ENCODE measurements at places on chromosomes 2 and 18.

DNA sequence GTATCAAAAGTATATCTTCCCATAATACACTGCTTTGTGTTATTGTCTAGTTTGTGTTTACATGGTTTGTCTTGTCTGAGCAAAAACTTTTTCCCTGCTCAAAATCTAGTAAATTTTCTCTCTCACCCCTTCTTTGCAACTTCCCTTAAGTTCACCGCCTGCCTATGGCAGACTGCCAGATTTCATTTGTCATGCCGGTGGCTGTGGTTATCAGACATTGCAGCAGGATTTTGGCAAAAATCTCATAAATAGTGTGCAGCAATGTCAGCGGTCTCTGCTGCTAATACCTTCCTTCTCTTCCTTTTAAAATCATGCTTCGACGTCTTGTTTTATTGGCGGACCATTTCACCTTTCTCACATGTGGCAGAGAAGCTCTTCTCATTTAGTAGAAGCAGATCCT lies 45.6 kb upstream of the TMEM178A start:
- DNase-seq, result no peak

GRCh38 chr2:98301469-98301868 lies 44.8 kb upstream of the CNGA3 start:
- no peak for DNase-seq

DNA sequence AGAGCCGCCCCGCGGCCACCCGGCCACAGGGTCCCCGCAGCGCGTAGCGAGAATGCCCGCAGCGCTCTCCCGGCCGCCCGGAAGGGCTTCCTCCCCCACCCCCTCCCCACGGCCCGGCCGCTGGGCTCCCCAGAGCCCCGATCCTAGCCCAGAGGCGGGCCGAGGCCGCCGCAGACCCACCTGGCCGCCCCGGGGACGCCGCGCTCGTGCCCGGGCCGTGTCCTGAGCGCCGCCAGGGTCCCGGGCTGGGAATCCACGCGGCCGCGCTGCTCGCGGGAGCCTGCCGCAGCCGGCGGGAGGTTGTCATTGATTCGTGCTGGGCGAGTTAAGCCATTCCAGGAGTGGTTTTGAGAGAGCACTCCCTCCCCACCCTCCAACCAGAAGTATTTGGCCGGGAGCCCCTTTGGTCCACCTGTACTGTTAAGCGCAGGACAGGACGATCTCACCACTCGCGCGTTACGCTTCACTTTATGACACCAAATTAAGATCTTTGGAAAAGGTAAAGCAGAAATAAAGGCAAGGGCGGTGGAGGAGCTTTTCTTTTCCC lies 206.4 kb upstream of the SMAD2 start:
- DNase-seq, result no peak

DNA sequence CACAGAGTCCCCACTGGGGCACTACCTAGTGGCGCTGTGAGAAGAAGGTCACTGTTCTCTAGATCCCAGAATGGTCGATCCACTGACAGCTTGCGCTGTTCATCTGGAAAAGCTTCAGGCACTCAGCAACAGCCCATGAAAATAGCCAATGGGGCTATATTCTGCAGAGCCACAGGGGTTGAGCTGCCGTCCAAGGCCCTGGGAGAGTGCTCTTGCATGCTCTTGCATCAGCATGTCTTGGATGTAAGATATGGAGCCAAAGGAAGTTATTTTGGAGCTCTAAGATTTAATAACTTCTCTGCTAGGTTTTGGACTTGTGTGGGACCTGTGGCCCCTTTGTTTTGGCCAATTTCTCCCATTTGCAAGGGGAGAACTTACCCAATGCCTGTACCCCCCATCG lies 164.7 kb upstream of the HNMT start:
- DNase-seq, result no peak

- no peak for DNase-seq
Observed at GRCh38 chr18:10226971-10227370, 227.5 kb upstream of the APCDD1 start.

DNA sequence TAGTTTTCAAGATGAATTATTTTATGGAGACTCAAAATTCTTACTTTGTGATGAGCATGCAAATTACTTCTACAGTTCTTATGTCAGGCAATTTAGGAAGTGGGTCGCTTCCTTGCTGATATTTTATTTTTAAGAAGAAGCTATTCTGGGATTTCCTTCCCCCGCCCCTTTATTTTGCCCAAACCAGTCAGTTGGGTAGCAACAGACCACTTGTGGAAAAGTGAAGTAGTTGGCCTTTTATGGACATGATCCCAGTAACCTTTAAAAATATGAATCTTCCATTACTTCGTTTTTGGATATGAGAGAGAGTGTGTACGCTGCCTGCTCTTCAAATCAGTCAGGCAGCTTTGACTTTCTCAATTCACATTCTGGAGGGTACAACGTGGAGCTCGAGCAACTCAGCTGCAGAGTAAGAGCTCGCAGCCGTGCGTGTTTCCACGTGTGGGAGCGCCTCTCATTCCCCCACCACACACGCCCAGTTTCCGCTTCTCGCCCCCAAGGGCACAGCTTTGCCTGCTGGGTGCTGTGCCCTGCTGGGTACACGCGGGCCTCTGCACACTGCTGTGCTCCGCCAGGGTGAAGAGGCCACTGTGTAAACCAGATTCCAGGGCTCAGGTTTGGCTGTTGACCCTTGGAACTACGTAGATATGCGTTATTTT lies 92.6 kb downstream of the ITGB1BP1 start:
- DNase-seq, result no peak

- DNase-seq, result no peak
Observed at GRCh38 chr2:458425-458815, 170.5 kb upstream of the ALKAL2 start.

GRCh38 chr2:233422050-233422639 lies 67.9 kb downstream of the DGKD start:
- DNase-seq, result peak; percentile 54

GRCh38 chr2:186575856-186576255 lies 14.0 kb upstream of the ITGAV start:
- no peak for DNase-seq

DNA sequence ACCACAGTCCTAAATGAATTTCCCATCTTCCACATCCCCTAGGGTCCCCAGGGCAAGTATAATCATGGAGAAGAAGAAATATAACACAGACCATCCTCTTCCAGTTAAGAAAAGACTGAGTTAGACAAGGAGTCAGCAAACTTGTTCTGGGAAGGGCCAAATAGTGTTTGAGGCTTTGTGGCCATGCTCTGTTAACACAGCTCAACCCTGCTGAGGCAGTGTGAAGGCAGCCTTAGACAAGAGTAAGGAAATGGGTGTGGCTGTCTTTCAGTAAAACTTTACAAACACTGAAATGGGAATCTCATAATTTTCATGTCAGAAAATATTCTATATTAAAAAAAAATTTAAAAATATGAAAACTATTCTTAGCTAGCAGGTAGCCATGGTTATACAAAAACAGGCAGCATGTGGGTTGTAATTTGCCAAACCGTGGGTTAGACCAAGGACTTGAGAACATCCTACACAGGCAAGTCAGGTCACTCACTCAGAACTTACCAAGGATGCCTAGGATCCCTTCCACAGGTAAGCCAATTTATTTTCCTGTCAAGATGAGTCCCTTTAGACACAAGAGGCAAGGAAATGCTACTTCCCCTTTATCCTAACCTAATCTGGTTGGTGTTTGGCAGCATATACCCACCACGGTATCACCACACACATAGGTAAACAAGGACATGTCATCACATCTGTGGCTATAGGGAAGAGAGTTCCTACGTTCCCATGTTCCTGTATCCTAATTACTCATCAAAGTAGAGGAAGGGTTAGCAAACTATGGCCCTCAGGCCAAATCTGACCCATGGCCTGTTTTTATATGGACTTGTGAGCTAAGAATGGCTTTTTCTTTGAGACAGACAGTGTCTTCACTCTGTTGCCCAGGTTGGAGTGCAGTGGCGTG lies 31.9 kb downstream of the C2orf74 start:
- no peak for DNase-seq

DNA sequence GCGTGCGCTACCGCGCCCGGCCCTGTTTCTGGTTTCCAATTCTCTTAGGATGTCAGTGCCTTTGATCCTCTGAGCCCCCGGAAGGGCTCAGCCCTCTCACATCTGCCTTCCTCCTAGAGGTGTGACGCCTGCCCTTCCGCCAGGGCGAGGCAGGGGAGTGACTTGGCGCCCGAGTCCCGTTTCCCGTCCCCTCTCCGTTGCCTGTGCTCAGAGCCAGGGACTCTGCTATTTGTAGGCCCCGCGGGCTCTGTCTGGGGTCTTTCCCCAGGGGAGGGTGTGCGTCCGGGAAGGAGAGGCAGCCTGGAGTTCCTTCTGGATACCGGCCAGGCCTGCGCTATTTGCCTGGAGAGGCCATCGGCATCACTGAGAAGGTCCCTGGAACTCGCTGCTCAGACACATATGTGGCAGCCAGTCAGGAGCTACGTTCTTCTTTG lies 103.7 kb upstream of the TAF1B start:
- peak; percentile 50 for DNase-seq

DNA sequence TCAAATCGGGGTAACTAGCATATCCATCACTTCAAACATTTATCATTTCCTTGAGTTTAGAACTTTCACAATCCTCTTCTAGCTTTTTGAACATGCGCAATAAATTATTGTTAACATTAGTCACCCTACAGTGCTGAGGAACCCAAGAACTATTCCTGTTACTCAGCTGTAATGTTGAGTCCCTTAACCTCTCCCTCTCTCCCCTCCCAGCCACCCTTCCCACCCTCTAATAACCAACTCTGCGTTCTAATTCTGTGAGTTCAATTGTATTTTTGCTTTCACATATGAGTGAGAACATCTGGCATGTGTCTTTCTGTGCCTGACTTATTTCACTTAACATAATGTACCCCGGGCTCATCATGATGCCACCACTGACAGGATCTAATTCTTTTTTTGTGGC lies 78.6 kb upstream of the RANBP2 start:
- DNase-seq, result no peak

- DNase-seq, result no peak
Observed at GRCh38 chr2:221097568-221097915, 474.6 kb downstream of the EPHA4 start.

DNA sequence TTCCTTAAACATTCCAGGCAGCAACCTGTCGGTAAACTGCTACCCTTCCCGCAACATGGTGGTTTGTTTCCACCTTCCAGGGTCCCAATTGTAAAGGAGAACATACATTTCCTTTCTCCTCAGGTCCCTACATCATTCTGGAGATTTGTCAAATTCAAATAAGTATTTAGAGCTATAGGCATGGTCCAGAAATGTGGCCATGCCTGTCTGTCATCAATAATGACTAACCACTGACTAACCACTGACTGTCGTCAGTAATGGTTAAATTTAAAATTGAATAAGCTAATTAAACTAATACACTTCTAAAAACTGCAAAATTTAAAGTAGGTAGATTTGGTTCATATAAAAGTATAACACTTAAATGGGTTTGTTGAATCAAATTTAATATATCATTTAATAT lies 984.0 kb upstream of the SLC39A10 start:
- no peak for DNase-seq

- no peak for DNase-seq
Observed at GRCh38 chr2:97348265-97348664, 235.3 kb downstream of the ANKRD36 start.

- DNase-seq, result no peak
Observed at GRCh38 chr2:199742884-199743283, 108.1 kb downstream of the FTCDNL1 start.

- no peak for DNase-seq
Observed at GRCh38 chr2:172409042-172409441, 18.3 kb upstream of the ITGA6 start.

DNA sequence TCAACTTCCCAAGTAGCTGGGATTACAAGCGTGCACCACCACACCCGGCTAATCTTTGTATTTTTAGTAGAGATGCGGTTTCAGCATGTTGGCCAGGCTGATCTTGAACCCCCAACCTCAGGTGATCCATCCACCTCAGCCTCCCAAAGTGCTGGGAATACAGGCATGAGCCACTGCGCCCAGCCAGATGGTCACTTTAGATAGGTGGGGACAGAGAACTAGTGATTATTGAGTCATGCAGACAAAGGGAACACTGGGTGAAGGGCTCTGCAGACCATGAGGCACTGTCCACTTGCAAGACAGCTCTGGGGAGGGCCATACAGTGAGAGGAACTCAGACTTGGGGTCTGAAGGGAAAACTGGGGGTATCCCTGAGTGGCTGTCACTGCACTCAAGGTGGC lies 58.4 kb upstream of the POMC start:
- no peak for DNase-seq

GRCh38 chr2:47774567-47774966 lies 8.4 kb upstream of the MSH6 start:
- DNase-seq, result no peak

DNA sequence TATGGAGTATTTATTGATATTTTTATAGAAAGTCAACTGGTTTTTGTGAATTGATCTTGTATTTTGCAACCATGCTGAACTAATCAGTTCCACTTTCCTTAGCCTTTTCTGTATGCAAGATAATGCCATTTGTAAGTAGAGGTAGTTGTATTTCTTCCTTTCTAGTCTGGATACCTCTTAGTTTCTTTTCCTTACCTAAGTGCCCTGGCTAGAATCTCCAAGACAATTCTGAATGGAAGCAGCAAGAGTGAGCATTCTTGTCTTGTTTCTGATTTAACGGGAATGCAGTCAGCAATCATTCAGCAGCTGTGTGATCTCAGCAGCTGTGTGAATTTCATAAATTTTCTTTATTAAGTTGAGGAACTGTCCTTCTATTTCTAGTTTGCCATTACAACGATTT lies 73.4 kb downstream of the NRXN1 start:
- no peak for DNase-seq

GRCh38 chr2:10720306-10720705 lies 1.1 kb upstream of the ATP6V1C2 start:
- no peak for DNase-seq

- DNase-seq, result no peak
Observed at GRCh38 chr2:150274108-150274507, 213.4 kb downstream of the RND3 start.

DNA sequence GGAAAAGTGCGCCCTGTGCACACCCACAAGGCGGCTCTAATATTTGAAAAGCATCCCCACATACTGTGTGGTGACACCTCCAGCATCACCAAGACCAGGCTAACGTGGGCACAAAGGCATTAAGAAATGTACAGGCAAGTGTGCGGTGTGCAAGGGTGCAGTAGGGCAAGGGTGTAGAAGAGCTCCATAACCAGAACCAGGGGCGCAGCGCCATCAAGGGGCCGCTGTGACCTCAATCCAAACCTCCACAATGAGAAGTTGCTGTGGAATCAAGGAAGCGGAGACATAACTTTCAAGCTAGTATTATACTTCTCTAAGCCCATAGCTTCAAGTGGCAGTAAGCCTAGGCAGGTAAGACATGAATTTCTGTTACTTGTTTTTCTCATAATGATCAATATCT lies 13.0 kb downstream of the L3MBTL4 start:
- no peak for DNase-seq

DNA sequence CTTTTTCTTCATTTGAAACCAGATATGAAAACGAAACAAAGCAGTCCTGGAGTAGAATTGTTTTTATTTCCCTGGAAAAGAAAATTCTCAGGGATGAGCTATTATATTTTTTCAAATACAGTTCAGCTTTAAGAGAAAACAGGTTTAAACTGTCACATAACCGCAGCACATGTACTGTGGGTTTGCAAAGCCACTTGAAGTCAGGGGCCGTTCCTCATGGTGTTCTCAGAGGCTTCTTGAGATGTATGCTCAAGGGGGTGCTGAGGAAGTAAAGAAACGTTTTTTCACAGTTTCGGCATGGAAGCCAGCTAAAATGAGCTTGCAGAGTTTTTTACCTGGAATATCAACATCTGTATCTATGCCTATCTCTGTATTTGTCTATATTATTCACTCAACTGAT lies 225.3 kb downstream of the MC4R start:
- DNase-seq, result no peak
